Endothelial cell of umbilical vein (primary cell): ENCODE measurements at places on chromosomes 11 and 22. TPM values are rescaled to one million over a fixed set of nuclear protein-coding genes. Genes with fewer than 3 reads are reported as not detected.

GRCh38 chr11:102325088-102325487 lies 7.8 kb downstream of the BIRC3 start:
- H3K4me3 ChIP-seq, result no peak overlapping the region
- H3K27ac ChIP-seq, result no peak overlapping the region
- no peaks in the 10 kb centered on the region for H3K27me3 ChIP-seq
- H3K4me1 ChIP-seq, result no peaks in the 10 kb centered on the region
- no peaks in the 10 kb centered on the region for H3K36me3 ChIP-seq
- no peak for DNase-seq

- DNase-seq, result no peak
- no peak overlapping the region for H3K27ac ChIP-seq
- H3K4me1 ChIP-seq, result no peaks in the 10 kb centered on the region
- H3K36me3 ChIP-seq, result no peaks in the 10 kb centered on the region
These were observed 44.9 kb upstream of the DRD2 start for GRCh38 chr11:113519989-113520613.

DNA sequence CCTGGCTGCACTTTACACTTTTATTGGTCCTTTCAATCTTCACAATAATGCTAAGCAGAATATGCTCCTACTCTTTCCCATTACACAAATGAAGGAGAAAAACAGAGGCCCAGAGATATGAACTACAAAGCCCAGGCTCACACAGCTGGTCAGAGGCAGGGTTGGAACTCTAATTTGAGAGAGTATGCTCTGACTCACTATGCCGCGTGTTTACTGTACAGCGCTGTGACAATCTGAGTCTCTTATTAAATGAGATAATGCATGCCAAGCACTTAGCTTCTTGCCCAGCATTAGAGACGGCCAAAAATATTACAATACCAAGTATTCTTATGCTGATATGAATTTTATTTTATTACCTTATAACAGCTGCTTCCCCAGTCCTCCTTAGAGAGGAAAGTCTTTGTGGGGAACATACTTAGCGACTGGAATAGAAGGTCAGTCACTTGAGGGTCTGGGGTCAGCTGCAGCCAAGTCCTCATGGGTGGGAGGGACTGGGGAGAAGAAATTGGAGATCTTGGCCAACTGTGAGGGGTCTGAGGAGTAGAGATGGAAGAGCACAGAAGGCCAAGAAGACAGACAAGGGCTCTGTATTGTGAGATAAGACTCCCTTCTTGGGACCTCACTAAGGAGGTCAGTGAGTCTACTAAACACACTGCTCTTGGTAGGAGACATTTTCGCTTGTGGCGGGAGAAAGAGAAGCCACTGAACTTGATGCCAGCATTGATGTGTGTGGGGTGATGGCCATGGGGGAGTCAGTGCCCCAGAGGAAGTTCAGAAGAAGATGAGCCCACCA lies 150.8 kb upstream of the TIMP3 start:
- no peak overlapping the region for H3K4me3 ChIP-seq
- no peaks in the 10 kb centered on the region for H3K36me3 ChIP-seq
- no peak overlapping the region for H3K27ac ChIP-seq
- no peaks in the 10 kb centered on the region for H3K4me1 ChIP-seq

DNA sequence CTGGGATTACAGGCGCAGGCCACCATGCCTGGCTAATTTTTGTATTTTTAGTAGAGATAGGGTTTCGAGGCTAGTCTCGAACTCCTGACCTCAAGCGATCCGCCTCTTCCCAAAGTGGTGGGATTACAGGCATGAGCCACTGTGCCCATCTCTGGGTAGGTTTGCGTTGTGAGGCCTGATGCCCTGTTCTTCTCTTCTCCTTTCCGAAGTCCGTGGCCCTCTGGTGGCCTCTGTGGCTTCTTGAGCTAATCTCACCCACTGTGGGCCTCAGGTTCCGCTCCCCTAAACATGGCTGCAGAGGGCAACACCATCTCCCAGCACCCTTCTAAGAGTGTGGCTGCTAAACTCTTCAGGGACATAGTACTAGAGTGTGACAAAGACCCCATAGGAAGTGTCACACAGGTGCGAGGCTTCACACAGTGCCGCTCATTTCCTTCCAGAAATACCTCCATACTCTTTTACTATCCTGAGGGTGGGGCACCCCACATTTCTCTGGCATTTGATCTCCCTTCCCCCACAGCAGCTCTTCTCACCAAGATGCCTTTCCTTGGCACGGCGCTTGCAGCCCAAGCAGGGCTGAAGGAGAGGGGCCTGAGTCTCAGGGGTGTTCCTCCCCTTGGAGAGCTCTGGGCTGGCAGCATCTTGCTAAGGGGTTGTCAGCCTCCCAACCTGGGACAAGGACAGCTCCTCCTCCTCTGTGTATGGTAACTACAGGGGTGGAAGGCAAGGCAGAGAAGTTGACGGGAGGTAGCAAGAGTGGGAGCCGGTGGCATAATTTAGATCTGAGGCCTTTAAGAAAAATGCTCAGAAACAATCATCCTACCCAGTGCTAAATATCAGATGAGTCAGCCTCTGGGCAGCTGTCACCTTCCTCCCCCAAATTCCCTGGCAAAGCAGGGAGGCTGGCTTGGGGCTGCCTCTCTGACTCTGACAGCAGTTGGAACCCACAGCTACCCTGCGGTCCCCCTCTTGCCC lies 6.1 kb downstream of the THY1 start:
- peaks cover 9% of the 10 kb centered on the region for H3K27me3 ChIP-seq
- no peak for DNase-seq
- H3K27ac ChIP-seq, result no peak overlapping the region
- H3K4me1 ChIP-seq, result no peaks in the 10 kb centered on the region
- no peak overlapping the region for H3K4me3 ChIP-seq

GRCh38 chr22:39715778-39716495 lies 145.4 kb downstream of the CACNA1I start:
- no peaks in the 10 kb centered on the region for H3K4me1 ChIP-seq
- no peak overlapping the region for H3K27ac ChIP-seq
- H3K4me3 ChIP-seq, result no peak overlapping the region
- DNase-seq, result no peak
- H3K36me3 ChIP-seq, result no peaks in the 10 kb centered on the region
- peaks cover 4% of the 10 kb centered on the region for H3K27me3 ChIP-seq

DNA sequence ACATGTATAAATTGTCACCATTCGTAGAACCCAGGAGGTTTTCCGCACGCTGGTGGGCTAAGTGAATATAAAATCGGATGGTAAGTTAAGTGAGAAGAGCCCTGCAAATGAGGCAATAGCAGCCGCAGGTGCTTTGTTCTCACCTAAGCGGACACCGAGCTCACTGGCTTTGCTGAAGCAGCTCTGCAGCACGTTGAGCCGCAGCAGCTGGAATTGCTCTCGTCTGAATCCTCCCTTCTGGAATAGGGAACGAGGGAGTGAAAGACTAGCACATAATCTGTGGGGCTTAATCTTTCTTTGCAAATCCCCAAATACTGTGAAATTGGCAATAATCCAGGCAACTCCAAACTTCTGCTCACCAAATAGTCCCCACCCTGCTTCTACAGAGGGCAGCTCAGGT lies 488.1 kb downstream of the NTM start:
- no peaks in the 10 kb centered on the region for H3K27me3 ChIP-seq
- no peaks in the 10 kb centered on the region for H3K36me3 ChIP-seq
- H3K4me1 ChIP-seq, result peaks cover 48% of the 10 kb centered on the region
- no peak for DNase-seq
- no peak overlapping the region for H3K4me3 ChIP-seq

- H3K27me3 ChIP-seq, result no peaks in the 10 kb centered on the region
- no peak for DNase-seq
- no peaks in the 10 kb centered on the region for H3K4me1 ChIP-seq
- no peaks in the 10 kb centered on the region for H3K36me3 ChIP-seq
These were observed 38.0 kb upstream of the ASPHD2 start for GRCh38 chr22:26391091-26391490.

DNA sequence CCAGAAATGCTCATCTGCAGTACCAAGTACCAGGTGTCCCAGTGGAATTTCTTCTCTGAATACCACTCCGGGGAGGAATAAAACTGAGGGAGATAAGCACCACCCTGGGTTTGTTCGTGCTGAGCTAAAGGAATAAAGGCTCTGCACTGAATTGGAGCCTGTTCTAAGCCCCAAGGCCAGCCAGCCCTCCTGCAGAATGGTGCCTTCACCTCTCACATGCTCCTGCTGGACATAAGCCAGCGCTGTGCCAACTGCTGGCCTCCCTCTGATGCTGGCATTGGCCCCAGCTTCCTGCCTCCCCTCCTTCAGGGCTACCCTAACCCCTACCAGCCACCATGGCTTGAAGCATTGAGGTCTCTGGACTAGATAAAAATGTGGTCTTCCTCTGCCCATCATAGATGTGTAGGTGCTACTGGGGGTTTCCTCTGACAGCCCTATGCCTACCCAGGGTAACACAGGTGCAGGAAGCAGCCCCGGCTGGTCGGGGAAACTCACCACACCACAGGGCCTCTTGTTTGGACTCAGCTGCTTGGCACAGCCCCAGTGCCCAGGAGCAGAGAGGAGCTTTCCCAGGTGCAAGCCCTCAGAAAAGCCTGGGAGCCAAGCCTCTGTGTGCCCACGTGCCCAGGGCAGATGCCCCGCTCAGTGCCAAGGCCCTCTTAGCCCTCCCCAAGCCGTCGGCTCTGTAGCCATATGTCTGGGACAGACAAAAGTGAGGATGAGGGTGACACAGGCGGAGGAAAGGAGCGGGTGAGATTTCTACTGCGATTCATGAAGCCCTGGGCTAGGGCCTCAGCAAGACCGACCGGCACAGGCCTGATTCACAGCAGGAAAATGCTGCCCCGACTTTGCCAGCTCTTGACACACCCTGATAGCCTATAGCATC lies 34.1 kb upstream of the JAM3 start:
- H3K27me3 ChIP-seq, result peaks cover 1% of the 10 kb centered on the region
- H3K27ac ChIP-seq, result no peak overlapping the region
- no peak for DNase-seq
- H3K4me1 ChIP-seq, result peaks cover 11% of the 10 kb centered on the region
- no peaks in the 10 kb centered on the region for H3K36me3 ChIP-seq

- H3K27ac ChIP-seq, result peak overlapping the region; percentile 27
- H3K4me1 ChIP-seq, result peaks cover 35% of the 10 kb centered on the region
- DNase-seq, result peak; percentile 88
- no peaks in the 10 kb centered on the region for H3K36me3 ChIP-seq
These were observed 113.8 kb downstream of the RBFOX2 start for GRCh38 chr22:35914665-35915476.

GRCh38 chr22:23179381-23180299 lies 669 bp upstream of the BCR start:
- H3K36me3 ChIP-seq, result peaks cover 5% of the 10 kb centered on the region
- peak overlapping the region; percentile 40 for H3K4me3 ChIP-seq
- peak overlapping the region; percentile 53 for H3K27ac ChIP-seq
- H3K27me3 ChIP-seq, result no peaks in the 10 kb centered on the region
- H3K4me1 ChIP-seq, result peaks cover 29% of the 10 kb centered on the region
- DNase-seq, result peak; percentile 50

GRCh38 chr11:1639102-1639620 lies 9.6 kb downstream of the KRTAP5-5 start:
- H3K4me1 ChIP-seq, result peaks cover 11% of the 10 kb centered on the region
- peak; percentile 56 for DNase-seq
- no peak overlapping the region for H3K27ac ChIP-seq
- H3K27me3 ChIP-seq, result peaks cover 3% of the 10 kb centered on the region
- peak overlapping the region; percentile 5 for H3K4me3 ChIP-seq

DNA sequence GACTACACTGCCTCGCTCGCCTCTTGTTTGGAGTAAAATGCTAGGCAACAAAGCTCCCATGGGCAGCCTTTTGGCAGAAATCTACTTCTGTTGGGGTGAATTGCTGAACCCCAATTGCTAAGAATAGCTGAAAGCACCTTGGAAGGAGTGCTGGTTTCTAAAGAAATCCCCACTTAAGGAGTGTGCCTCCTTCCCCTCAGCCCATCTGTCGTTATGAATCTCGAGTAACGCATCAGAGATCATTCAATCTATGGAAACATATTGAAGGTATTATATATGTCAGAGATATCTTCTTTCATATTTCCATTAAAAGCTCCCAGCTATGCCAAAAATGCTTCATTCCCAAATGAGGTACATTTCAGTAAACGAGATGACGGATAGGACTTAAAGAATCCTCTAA lies 229.6 kb upstream of the BLID start:
- H3K27ac ChIP-seq, result no peak overlapping the region
- no peaks in the 10 kb centered on the region for H3K4me1 ChIP-seq
- no peaks in the 10 kb centered on the region for H3K36me3 ChIP-seq
- DNase-seq, result no peak
- no peaks in the 10 kb centered on the region for H3K27me3 ChIP-seq
- H3K4me3 ChIP-seq, result no peak overlapping the region

GRCh38 chr22:23833911-23834317 lies 4.9 kb downstream of the DERL3 start:
- no peak overlapping the region for H3K4me3 ChIP-seq
- peaks cover 12% of the 10 kb centered on the region for H3K36me3 ChIP-seq
- DNase-seq, result no peak
- H3K4me1 ChIP-seq, result peaks cover 2% of the 10 kb centered on the region

DNA sequence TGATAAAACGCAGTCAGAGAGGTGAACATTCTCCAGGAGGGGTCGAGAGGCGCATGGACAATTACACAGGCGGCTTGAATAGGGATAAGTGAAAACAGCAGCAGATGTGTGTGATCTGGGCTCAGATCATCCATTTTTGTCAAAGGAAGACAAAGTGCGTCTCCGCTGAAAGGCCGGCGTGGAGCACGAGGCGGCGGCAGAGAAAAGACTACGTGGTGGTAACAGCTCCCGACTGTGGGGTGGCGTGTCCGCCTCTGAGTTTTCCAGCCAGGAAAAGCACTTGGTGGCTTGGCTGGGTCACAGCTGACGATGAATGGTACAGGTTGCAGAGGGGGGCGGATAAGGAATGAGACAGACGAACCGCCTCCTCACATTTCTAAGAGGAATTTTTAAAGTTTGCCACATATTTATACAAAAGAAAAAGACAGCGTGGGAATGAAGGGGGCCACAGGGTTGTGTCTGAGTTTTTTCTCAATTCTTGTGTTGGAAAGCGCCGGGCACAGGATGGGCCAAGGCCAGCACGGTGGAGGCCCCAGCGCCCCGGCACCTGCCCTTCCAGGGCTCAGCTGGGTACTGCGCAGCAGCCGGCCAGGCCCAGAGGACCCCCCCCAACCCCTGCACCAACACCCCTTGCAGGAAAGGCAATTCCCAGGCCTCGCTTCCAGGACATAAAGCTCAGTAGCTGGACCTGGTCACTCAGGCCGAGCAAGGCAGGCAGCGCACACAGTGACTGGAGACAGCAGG lies 80.4 kb downstream of the TRMU start:
- no peaks in the 10 kb centered on the region for H3K4me1 ChIP-seq
- no peaks in the 10 kb centered on the region for H3K27me3 ChIP-seq
- H3K4me3 ChIP-seq, result no peak overlapping the region

DNA sequence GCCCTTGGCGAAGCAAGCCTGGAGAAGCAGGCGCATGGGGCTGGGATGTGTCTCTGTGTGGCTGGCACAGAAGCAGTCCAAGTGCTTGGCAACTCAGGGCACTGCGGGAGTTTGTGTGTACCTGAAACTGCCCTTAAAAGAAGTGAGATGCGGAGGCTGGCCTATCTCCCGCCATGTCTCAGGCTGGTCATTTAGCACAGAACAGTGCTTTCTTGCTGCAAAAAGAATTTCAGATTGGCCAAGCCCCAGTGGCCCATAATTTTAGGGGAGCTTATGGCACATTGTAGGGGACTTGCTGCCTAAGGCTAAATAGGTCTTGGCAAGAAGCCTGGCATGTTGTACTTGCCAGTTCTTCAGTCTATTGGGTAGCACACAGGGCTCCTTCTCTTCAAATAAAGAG lies 16.4 kb downstream of the EHF start:
- H3K27me3 ChIP-seq, result no peaks in the 10 kb centered on the region
- H3K4me3 ChIP-seq, result no peak overlapping the region
- no peaks in the 10 kb centered on the region for H3K4me1 ChIP-seq

GRCh38 chr11:61688365-61689163 lies 8.4 kb downstream of the DAGLA start:
- H3K4me1 ChIP-seq, result peaks cover 10% of the 10 kb centered on the region
- no peaks in the 10 kb centered on the region for H3K36me3 ChIP-seq
- no peak overlapping the region for H3K4me3 ChIP-seq

Gene KCNJ5
- 0.13 and 0.14 TPM in 2 replicates for total RNA-seq

Gene MAJIN
- not detected in 2 replicates for total RNA-seq

Gene TP53AIP1
- total RNA-seq, result not detected in 2 replicates

Gene OR8G1
- not detected in 2 replicates for total RNA-seq

Gene MAPK8IP2
- 0.31 and 0.37 TPM in 2 replicates for total RNA-seq

Gene PANX3
- not detected in 2 replicates for total RNA-seq

Gene KDM4E
- total RNA-seq, result not detected in 2 replicates
